ENCODE measurements at places on chromosomes 3 and 15.

DNA sequence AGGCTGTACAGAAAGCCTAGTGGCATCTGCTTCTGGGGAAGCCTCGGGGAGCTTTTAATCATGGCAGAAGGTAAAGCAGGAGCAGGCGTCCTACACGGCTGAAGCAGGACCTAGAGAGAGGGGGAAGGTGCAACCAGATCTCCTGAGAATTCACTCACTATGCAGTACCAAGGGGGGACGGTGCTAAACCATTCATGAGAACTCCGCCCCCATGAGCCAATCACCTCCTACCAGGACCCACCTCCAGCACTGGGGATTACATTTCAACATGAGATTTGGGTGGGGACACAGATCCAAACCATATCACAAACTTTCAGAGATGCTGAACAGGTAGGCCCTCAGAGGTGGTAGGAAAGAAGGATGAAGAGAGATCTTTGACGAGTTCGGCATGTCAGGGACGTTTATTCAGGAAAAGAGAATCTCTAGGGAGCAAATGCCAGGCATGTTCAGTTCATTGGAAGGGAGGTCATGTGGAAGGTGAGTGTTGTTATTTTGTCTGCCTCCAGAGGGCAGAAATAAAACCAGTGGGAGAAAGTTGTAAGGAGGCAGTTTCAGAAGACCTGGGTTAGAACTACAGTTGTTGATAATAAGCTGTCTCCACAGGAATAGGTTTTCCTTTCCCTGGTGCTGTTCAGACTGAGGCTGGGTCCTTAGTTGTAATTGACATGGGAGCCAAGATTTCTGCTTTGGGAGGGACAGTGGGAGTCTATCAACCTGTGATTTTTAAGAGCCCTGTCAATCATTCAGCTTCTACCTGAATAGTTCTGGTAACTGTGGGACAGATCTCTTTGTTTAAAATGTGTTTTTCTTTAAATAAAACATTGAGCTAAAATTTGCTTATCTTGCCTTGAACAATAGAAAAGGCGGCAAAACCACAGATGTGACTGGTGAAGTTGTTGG is 4.3 kb upstream of the FNDC3B start:
- no peak for DNase-seq

DNA sequence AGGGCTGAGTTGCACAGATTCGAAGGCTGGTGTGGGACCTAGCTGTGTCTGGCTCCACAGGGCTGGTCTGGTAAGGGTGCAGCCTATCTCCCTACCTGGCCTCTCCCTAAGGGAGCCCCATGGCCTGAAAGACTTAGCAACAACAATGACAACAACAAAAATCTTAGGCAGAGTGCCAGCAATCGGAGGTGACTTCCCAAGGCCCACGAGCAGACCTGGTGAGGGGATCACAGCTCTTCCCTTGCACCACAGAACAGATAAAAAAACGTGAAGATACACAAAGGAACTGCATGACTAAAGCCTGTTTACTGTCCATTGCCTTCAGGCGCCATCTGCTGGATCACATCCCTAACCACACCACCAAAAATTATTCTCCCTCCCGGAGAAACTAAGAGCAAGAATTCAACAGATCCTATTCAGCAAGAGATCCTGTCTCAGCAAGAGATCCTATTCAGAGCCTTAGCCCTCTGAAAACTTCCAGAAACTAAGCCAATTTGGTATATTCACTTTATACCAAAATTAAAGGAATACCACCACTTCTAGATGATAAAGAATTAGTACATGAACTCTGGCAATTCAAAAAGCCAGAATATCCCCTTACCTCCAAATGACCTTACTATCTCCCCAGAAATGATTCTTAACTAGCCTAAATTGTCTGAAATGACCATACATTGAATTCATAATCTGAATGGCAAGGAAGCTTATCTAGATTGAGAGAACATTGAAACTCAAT is 24.1 kb upstream of the OR5K4 start:
- DNase-seq = peak; percentile 1

- no peak for DNase-seq
These were observed 13.6 kb upstream of the DENND6A start for GRCh38 chr3:57706462-57706861.

GRCh38 chr15:43799945-43800285 is at the start of gene SERINC4:
TSS of gene SERINC4 (minus strand) at chr15:43800220. CDS start at chr15:43799986, 234 bp downstream.
- no peak for DNase-seq

DNA sequence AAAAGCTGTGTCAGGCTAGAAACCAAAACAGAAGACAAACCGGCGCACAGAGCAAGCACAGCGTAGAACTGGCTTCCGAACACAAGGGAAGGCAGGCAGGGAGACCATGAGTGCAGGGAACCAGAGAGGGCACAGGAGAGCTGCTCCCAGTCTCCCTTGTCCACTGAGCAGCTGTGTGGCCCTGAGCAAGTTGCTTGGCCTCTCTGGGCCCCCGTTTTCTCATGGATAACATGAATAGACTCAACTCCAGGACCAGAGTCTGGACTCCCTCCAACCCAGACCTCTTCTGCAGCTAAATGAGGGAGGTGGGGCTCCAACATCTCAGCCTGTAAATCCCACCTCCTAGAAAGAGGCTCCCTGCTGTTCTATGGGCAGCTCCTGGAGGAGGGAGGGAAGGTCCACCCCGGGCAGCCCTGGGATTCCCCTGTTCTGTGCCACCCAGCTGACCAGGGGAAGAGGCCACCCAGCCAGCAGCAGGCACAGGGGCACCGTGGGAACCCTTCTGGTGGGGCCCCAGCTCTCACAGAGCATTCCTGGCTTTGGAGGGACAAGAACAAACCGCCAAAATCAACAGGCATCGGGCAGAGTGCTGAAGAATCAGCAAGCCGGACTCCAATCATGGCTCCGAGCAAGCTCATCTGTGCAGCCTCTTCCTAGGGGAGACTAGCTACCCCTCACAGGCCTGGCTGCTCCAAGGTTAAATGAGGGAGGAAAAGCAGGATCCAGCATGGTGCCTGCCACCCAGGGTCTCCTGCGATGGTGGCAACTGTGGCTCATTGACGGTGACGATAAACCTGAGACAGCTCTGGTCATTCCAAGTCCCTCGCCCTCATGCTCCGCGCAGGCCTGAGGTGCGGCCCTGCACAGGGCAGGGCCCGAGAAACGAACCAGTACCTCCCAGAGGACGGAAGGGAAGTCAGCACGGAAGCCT is 15.1 kb downstream of the XXYLT1 start:
- no peak for DNase-seq

DNA sequence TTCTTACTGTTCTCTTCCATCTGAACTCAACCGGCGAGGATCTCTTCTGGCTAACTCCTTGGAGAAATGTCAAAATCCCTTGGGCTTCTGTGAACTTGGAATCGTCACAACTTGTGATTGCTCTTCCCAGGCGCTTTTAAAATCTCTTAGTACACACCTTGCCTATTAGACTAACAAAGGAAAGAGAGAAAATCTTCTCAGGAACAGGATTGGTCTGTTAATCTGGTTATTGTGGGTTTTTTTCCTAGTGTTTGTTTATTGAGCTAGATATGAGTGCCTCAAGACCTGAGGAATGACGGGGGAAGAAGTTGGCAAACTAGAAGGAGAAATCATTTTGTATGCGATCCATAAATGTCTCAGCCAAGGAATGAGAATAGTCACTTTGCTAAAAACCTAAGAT is at the start of gene ATP13A5:
Gene ATP13A5 (minus strand): TSS at position 48 of the 400 bp plus-strand sequence. CDS start 28 bp downstream, at position 20.
- no peak for DNase-seq

GRCh38 chr15:39287322-39288195 is 293.3 kb upstream of the THBS1 start:
- DNase-seq = no peak

- DNase-seq = no peak
These were observed 499.0 kb downstream of the PYDC2 start for GRCh38 chr3:191959876-191960413.

- no peak for DNase-seq
These were observed 175.9 kb downstream of the CNTN4 start for GRCh38 chr3:2274526-2274925.

DNA sequence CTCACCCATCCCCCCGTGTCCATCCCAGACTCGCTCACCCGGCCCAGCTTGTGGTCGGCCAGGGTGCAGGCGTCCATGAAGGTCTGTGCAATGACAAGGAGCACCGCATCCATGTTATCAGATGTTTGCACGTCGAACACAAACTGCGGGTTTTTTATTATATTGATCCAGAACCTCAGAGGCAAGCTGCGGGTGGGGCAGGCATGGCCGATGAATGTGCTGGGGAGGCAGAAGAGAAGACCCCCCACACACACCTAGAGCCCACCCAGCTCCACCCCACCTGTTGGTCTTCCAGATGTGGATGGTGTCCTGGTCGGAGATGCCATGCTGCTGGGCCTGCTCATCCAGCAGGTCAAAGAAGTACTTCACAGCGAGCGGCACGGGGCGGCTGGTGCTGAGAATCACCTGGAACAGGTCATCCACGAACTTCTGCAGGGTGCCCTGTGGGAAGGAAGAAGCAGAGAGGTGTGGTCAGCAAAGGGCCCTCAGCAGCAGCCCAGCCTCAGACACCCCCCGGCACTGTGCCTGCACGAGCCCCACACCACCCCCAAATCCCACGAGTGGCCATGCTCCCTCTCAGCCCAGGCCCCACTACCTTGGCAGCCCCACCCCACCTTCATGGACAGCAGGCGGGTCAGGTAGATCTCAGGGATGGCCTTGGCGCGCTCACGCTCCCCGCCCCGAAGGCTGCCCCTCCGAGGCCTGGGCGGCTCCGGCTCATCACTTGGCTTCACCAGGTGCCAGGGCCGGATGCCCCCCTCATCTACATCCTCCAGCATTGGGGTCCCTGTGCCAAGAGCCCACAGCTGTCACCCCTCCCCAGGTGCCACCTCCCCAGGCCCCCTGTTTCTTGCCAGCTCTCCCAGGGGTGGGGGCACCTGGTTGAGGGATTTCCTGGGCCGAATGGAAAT is 20.3 kb downstream of the PLXNB1 start:
- DNase-seq = no peak

Data from effector CD8-positive, alpha-beta T cell (primary cell).